A673 (cell line): ENCODE measurements at places on chromosomes 6 and 20.
A peak's percentile ranks its signal among the peaks of the same experiment; 100 is the strongest.

DNA sequence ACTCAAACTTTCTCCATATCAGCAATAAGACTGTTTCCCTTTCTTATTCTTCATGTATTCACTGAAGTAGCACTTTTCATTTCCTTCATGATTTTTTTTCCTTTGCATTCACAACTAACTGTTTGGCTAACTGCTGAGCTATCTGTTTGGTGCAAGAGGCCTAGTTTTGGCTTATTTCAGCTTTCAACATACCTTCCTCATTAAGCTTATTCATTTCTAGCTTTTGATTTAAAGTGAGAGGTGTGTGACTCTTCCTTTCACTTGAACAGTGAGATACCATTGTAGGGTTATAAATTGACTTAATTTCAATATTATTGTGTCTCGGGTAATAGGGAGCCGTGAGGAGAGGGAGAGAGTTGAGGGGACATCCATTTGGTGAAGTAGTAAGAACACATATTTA lies 262.0 kb upstream of the PREP start:
- no peak for DNase-seq

DNA sequence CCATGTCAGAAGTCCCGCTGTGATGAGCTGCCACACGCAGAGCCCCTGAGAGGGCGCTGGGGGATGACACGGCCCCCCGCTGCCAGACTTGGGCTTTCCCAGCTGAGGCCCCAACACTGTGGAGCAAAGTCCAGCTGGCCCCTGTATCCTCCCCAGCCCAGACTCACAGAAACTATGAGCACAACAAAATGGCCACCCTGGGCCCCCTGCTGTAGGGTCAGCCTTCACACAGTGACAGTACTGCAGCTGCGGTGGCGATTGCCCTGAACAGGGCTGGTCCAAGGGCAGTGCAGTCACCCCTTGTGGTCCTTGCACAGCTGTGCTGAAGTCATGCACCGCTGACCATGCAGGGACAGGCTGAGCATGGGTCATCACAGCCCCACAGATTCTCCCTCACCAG lies 78.2 kb upstream of the CST7 start:
- no peak for DNase-seq

- DNase-seq, result no peak
Observed at GRCh38 chr6:3193102-3193849, 34.2 kb downstream of the TUBB2B start.

DNA sequence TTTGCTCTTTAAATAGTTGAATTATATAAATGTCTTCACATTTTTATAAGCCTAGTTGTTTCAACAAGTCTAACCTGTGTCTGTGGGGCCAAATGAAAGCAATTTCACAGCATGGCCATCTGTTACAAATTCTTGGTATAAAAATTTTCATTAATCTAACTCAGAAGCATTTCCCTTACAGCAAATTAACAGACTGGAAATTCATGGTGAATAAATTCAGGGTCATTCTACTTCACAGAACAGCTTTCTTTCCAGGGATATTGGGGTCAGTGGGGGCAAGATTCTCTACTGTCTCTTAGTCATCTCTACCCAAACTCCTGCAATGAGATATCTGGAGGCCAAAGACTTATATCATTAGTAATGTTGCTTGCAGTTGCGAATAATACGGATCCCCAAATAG lies 352.1 kb downstream of the MMUT start:
- DNase-seq, result no peak

- no peak for DNase-seq
Observed at GRCh38 chr6:14848019-14848418, 397.9 kb upstream of the JARID2 start.

- DNase-seq, result no peak
Observed at GRCh38 chr20:20276811-20277530, 90.9 kb upstream of the INSM1 start.

GRCh38 chr6:154053141-154053540 lies 14.1 kb downstream of the OPRM1 start:
- DNase-seq, result no peak

DNA sequence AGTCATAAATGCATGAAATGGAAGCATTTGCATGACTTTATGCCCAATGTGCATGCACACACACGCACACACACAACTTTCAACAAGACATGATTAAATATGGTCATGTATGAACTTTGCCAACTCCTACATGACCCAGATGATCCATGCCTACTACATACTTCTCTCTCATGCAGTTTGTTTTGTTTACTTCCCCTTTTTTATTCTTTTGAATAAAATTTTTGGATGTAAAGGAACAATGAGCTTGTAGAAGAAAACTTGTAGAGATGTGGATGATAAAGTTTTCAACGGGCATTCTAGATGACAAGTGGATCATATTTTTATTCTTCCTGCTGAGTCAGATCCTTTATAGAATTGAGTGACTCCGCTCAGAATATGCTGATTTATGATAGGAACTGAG lies 50.8 kb upstream of the AIG1 start:
- no peak for DNase-seq

- no peak for DNase-seq
Observed at GRCh38 chr6:144928847-144929246, 643.7 kb downstream of the UTRN start.

- no peak for DNase-seq
Observed at GRCh38 chr20:32450484-32451061, 92.4 kb downstream of the ASXL1 start.

GRCh38 chr20:7327810-7328209 lies 560.3 kb downstream of the BMP2 start:
- DNase-seq, result no peak

DNA sequence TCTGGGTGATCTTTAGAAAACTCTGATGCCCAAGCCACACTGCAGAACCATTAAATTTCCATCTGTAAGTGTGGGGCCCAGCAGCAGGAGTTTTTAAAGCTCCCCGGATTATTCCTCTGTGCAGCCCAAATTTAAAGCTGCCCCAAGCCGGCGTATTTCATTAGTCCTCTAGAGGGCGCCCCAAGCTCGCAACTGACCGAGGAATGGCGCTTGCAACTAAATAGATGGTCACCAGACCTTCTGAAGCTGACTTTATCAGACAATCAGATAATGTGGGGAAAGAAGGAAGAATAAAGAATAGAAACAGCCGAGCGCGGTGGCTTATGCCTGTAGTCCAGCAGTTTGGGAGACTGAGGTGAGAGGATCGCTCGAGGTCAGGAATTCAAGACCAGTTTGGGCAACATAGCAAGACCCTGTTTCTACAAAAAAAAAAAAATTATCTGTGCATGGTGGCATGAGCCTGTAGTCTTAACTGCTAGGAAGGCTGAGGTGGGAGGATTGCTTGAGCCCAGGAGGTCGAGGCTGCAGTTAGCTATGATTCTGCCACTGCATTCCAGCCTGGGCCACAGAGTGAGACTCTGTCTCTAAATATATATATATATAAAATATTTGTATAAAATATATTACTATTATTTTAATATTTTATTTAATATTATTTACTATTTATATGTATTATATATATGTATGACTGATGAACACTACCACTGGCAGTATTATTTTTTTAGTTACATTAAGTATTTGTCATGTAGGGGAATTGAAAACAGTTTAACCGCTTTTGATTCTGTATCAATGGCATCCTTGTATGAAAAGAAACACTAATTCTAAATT lies 56.0 kb downstream of the OTOR start:
- peak; percentile 86 for DNase-seq

DNA sequence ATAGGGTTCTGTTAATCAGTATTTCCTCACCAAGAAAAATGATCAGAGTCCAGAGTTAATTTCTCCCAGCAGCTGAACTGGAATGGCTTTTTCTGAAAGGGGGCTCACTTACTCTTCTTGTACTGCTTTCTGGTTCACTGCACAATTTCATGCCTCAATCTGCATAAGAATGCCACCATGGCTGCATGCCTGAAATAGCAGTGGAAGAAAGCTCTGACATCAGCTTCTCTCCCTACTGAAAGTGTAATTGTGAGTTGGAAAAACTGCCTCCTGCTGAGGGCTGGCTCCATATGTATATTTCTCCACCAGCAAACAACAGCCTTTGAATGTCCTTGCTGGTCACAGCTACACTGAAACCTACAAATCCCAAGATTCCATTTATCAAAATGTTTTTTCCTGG lies 1027.2 kb upstream of the GJE1 start:
- DNase-seq, result peak; percentile 94

GRCh38 chr6:130105996-130106704 lies 87.8 kb downstream of the L3MBTL3 start:
- no peak for DNase-seq

GRCh38 chr20:20246996-20247633 lies 120.8 kb upstream of the INSM1 start:
- no peak for DNase-seq

DNA sequence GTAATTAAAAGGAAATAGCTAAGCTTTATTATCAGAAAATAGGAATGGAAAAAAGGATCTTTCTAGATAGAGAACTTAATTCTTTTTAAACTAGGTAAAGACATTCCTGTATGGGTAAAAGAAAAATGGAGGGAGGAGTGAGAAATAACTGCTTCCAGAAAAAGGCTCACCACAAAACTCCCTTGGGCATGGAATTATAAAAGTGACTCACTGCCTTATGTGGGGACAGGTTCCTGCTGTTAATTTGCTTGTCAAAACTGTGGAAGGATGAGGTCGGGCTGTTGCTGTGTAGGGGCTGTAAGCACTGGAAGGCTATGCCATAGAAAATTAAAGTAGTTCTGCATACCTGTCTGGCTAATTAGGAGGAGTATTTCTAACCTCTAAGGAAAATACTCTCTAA lies 158.7 kb downstream of the UBE3D start:
- DNase-seq, result peak; percentile 88

DNA sequence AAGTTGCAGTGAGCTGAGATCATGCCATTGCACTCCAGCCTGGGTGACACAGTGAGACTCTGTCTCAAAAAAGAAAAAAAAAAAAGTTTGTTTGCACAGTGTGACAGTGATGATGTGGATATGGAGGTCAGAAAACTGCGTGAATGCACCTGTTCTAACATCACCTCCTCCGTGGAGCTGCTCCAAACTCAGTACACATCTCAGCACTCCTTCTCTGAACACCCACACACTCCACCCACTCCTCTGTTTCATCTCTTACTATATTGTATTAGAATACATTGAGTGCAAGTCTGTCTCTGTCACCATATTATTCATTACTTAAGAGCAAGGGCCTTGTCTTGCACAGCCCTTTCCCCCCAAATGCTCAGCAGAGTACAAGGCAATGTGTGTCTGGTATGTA lies 51.5 kb upstream of the ENPP4 start:
- DNase-seq, result no peak

GRCh38 chr6:44072959-44073611 lies 54.2 kb downstream of the MRPL14 start:
- peak; percentile 95 for DNase-seq

DNA sequence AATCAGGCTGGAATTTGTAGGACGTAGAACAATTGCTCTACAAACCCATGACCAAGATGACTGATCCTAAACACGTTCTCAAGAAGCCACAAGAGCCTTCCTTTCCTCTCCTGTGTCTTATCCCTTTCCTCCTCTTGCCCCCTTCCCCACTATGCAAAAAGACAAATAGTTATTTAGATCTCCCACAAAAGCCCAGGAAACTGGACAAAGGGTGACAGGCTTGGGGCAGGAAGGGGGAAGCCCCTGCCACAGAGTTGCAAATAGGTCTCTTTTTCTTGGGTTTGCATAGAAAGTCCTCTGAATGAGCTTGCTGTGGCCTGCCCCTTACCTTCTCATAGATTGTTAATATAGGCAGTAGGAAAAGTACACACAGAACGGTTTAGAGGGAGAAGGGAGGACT lies 377.1 kb upstream of the BTBD3 start:
- DNase-seq, result no peak
